Stomach (tissue), 19 donors: ENCODE measurements at places on chromosomes 7 and 10. TPM values are rescaled to one million over a fixed set of nuclear protein-coding genes. Genes with fewer than 3 reads are reported as not detected.

Gene ZNF212
- 12.0 TPM for total RNA-seq

Gene TBL2
- 31.6 TPM for total RNA-seq

Gene KRIT1
- 111 TPM for total RNA-seq

Gene SPDYE1
- not detected for total RNA-seq

Gene ZNF487
- 11.0 TPM for total RNA-seq

Gene FXYD4
- total RNA-seq, result not detected

Gene SLC35G1
- 5.0 TPM for total RNA-seq

Gene CABCOCO1
- not detected for total RNA-seq

Gene ANKRD2
- total RNA-seq, result not detected

Gene C10orf90
- not detected for total RNA-seq

DNA sequence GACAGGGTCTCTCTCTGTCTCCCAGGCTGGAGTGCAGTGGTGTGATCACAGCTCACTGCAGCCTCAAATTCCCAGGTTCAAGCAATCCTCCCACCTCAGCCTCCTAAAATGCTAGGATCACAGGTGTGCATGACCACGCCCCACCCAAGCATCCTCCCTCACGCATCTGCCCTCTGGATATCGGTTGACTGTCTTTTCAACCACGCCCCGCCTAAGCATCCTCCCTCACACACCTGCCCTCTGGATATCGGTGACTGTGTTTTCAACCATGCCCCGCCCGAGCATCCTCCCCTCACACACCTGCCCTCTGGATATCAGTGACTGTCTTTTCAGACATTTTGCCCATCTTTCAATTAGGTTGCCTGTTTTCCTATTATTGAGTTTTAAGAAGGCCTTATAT lies 140.5 kb downstream of the MAD1L1 start:
- H3K4me1 ChIP-seq, result no peaks in the 10 kb centered on the region
- H3K27me3 ChIP-seq, result no peaks in the 10 kb centered on the region
- DNase-seq, result no peak
- no peaks in the 10 kb centered on the region for H3K36me3 ChIP-seq
- no peak overlapping the region for H3K4me3 ChIP-seq

GRCh38 chr10:113485736-113486135 lies 67.1 kb upstream of the HABP2 start:
- H3K36me3 ChIP-seq, result no peaks in the 10 kb centered on the region
- H3K4me1 ChIP-seq, result no peaks in the 10 kb centered on the region
- DNase-seq, result no peak
- H3K27me3 ChIP-seq, result no peaks in the 10 kb centered on the region
- H3K4me3 ChIP-seq, result no peak overlapping the region

DNA sequence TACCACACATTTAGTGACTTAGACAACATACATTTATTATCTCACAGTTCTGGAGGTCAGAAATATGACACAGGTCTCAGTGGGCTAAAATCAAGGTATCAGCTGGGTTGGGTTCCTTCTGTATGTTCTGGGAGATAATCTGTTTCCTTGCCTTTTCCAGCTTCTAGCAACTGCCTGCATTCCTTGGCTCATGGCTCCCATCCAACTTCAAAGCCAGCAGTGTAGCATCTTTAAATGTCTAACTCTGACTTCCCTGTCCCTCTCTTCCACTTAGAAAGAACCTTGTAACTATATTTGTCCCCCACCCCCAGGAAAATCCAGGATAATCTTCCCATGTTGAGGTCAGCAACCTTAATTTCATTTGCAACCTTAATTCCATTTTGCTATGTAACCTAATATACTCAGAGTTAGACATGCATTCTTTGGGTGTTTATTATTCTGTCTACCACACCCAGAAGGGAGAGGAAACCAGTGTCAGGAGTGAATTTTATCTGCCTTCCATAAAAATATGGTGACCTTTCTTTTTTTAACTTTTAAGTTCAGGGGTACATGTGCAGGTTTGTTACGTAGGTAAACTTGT lies 57.3 kb upstream of the SMIM30 start:
- no peak overlapping the region for H3K4me3 ChIP-seq
- no peaks in the 10 kb centered on the region for H3K36me3 ChIP-seq
- H3K27me3 ChIP-seq, result no peaks in the 10 kb centered on the region
- H3K4me1 ChIP-seq, result no peaks in the 10 kb centered on the region

- no peaks in the 10 kb centered on the region for H3K27me3 ChIP-seq
- no peak overlapping the region for H3K27ac ChIP-seq
- H3K36me3 ChIP-seq, result no peaks in the 10 kb centered on the region
- no peak overlapping the region for H3K4me3 ChIP-seq
These were observed 253.0 kb upstream of the KLF6 start for GRCh38 chr10:4038000-4038399.

DNA sequence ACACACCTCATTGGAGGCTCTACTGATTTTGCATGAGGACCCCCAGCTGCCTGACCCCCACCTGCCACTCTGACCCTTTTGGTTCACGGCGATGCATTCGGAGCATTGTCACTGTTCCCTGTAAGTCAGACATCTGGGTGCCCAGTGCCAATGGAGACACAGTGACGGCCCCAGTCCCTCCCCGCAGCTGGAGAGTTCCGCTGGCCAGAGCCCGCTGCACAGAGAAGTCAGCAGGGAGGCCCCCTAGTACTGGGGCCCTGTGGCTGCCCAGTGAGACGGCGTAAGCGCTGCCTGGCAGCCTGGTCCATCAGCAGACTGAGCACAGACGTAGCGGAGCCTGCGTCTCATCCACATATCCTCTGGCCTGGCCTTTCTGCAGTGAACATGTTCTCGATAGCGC lies 77.5 kb downstream of the NKX6-2 start:
- H3K27ac ChIP-seq, result no peak overlapping the region
- peaks cover 80% of the 10 kb centered on the region for H3K36me3 ChIP-seq
- DNase-seq, result no peak
- no peaks in the 10 kb centered on the region for H3K27me3 ChIP-seq
- H3K4me1 ChIP-seq, result no peaks in the 10 kb centered on the region

GRCh38 chr10:101133489-101134298 lies 2.6 kb downstream of the TLX1 start:
- H3K4me3 ChIP-seq, result peak overlapping the region; percentile 1
- H3K27ac ChIP-seq, result no peak overlapping the region
- no peaks in the 10 kb centered on the region for H3K36me3 ChIP-seq

DNA sequence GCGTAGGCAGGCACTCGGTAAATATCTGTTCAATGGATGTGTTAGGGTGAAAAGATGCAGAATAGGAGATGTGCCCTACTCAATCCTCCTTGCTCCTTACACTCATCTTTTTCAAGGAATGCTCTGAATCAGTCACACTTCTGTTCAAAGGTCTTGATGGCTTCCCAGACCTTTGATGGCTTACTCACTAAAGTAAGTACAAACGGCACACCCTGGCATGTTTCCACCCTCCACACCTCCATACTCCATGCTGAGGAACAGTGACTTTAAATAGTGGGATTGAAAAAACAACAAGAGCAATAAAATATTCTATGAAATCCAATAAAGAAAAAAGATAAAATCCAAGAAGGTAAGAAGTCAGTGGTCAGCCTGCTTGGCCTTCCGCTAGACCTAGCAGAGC lies 569.2 kb downstream of the SORCS1 start:
- no peaks in the 10 kb centered on the region for H3K36me3 ChIP-seq
- no peak for DNase-seq
- H3K27ac ChIP-seq, result no peak overlapping the region
- H3K4me1 ChIP-seq, result no peaks in the 10 kb centered on the region
- no peak overlapping the region for H3K4me3 ChIP-seq

DNA sequence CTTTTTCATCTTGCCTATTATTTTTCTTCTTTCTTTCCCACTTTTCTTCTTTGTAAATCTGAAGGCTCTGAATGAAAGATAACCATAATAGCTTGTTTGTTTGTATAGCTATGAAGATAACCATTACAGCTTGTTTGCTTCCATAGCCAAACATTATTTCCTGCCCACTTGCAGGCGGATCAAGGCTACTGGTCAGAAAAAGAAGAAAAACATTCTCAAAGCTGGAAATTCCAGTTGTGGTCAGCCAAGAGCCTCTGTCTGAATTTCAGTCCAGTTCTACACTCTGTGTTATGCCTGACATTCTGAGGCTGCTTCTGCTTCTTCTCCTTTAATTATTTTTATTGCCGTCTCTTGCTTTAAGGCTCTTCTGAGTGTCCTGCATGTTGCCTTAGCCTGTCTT lies 48.9 kb downstream of the TMEM178B start:
- no peak for DNase-seq
- no peaks in the 10 kb centered on the region for H3K27me3 ChIP-seq
- no peak overlapping the region for H3K27ac ChIP-seq
- H3K4me1 ChIP-seq, result no peaks in the 10 kb centered on the region
- H3K36me3 ChIP-seq, result no peaks in the 10 kb centered on the region

DNA sequence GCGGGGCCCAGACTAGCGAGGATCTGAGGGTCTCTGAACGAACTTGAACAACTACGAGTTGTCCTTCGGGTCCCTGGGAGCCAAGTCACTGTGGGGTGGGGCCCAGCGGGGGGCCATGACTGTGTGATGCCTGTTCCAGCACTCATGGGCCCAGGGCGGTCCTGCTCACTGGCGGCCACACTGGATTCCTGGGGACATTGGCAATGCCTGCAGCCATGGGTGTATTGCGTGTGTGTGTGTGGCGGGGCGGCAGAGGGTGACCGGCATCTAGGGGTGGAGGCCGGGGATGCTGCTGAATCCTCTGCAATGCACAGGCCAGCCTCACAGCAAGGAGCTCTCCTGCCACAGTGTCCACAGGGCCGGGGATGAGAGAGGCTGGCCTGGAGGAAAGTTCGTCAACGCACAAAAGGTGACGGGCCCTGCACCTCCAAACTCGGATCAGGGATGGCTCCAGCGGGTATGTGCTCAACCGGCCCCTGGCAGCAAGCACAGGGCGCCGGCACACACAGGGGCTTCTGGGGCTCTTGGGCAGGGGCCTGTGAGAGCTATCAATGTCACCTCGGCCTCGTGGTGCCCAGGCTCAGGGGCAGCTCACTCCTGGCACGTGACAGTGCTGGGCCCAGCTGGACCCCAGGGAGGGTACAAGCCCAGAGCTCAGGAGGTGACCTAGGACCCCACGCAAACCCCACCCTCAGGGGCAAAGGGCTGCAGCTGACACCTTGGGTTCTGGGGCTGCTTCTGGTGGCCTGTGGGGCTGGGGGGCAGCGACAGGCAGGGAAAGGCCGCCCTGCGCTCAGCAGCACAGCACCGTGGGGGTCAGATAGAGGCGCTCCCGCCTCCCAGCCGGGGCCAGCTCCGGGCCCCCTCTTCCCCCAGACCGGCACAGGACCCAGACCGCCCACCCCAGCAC lies 27.9 kb downstream of the PAPOLB start:
- no peak overlapping the region for H3K4me3 ChIP-seq
- H3K27me3 ChIP-seq, result no peaks in the 10 kb centered on the region
- H3K27ac ChIP-seq, result no peak overlapping the region
- H3K36me3 ChIP-seq, result no peaks in the 10 kb centered on the region
- peaks cover 3% of the 10 kb centered on the region for H3K4me1 ChIP-seq
- no peak for DNase-seq

- no peaks in the 10 kb centered on the region for H3K27me3 ChIP-seq
- DNase-seq, result no peak
- no peak overlapping the region for H3K27ac ChIP-seq
- H3K4me3 ChIP-seq, result no peak overlapping the region
- H3K4me1 ChIP-seq, result peaks cover 18% of the 10 kb centered on the region
These were observed 32.5 kb downstream of the SEMA3A start for GRCh38 chr7:84162125-84162524.

GRCh38 chr7:26166684-26167266 lies 14.8 kb downstream of the NFE2L3 start:
- DNase-seq, result no peak
- no peaks in the 10 kb centered on the region for H3K27me3 ChIP-seq
- H3K4me1 ChIP-seq, result peaks cover 12% of the 10 kb centered on the region
- no peaks in the 10 kb centered on the region for H3K36me3 ChIP-seq
- no peak overlapping the region for H3K4me3 ChIP-seq

DNA sequence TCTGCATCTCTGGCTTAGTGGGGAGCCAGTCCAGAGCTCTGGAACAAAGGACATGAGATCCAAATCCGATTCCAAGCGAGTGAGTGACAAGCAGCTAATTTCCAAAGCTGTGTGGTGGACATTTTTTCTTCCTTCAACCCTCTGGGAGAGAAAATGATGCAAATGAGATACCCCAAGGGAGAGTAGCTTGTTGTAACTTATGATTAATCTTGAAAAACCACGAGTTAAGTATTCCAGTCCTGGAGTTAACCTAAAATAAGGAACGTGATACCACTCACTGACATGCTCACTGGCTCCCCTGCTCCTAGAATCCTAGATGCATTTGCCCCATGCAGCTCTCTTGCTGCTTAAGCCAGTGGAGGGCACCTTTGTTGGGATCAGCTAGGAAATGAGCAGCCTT lies 116.0 kb upstream of the HABP2 start:
- H3K36me3 ChIP-seq, result no peaks in the 10 kb centered on the region
- H3K4me3 ChIP-seq, result no peak overlapping the region
- DNase-seq, result no peak
- no peaks in the 10 kb centered on the region for H3K4me1 ChIP-seq

GRCh38 chr7:7569615-7570014 lies 2.9 kb downstream of the MIOS start:
- peak overlapping the region; percentile 76 for H3K4me3 ChIP-seq
- no peaks in the 10 kb centered on the region for H3K27me3 ChIP-seq
- no peak for DNase-seq
- peaks cover 13% of the 10 kb centered on the region for H3K4me1 ChIP-seq
- no peak overlapping the region for H3K27ac ChIP-seq
- no peaks in the 10 kb centered on the region for H3K36me3 ChIP-seq

GRCh38 chr10:63681993-63682697 lies 160.9 kb downstream of the REEP3 start:
- H3K27ac ChIP-seq, result no peak overlapping the region
- no peak overlapping the region for H3K4me3 ChIP-seq

- no peaks in the 10 kb centered on the region for H3K36me3 ChIP-seq
- H3K4me3 ChIP-seq, result no peak overlapping the region
- no peaks in the 10 kb centered on the region for H3K4me1 ChIP-seq
- DNase-seq, result no peak
- H3K27ac ChIP-seq, result no peak overlapping the region
These were observed 153.7 kb downstream of the TFPI2 start for GRCh38 chr7:93736668-93737369.

DNA sequence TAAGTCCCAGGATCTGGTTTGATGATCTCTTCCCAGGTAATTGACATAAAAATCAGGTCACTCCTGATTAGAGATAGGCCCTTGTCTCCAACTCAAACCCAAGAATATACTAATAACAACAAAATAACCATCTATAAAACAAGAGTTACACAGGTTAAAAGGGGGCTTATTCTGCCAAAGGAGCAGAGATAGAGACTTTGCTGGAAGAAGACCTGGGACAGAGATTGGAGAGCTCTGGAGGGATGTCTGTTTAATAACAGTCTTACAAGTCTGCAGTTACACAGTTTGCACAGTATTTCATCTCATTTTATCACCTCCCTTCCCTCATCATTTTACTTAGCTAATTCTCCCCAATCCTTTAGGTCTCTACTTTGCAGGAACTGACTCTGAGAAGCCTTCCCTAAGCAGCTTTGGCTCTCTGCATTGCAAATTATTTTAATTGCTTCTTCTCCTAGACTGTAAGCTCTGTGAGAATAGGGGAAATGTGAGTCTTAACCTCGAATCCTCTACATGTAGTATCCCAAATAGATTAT lies 3.7 kb upstream of the ZNF438 start:
- no peak overlapping the region for H3K27ac ChIP-seq
- DNase-seq, result no peak
- H3K4me1 ChIP-seq, result peaks cover 20% of the 10 kb centered on the region
- no peaks in the 10 kb centered on the region for H3K36me3 ChIP-seq
- H3K27me3 ChIP-seq, result no peaks in the 10 kb centered on the region
